ENCODE measurements at places on chromosomes 2 and 18.

- DNase-seq = no peak
Observed at GRCh38 chr2:41600460-41600859, 447.4 kb upstream of the PKDCC start.

DNA sequence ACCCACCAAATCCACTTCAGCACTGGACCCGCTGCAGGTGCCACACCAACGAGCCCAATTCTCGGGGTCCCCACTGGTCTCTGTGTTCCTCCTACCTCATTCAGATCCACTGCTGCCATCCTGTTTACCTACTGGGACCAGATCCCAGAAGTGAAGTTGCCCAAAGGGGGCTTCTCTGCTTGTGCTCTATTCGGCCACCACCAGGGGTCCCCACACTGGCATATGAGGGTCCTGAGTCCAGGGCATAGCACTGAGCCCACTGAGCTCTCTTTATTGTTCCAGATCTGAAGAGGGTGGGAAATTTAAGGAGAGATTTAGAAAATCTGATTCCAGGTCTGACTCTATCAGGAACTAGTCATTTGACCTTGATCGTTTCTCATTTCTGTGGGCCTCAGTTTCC lies 2.4 kb downstream of the GPR45 start:
- no peak for DNase-seq

DNA sequence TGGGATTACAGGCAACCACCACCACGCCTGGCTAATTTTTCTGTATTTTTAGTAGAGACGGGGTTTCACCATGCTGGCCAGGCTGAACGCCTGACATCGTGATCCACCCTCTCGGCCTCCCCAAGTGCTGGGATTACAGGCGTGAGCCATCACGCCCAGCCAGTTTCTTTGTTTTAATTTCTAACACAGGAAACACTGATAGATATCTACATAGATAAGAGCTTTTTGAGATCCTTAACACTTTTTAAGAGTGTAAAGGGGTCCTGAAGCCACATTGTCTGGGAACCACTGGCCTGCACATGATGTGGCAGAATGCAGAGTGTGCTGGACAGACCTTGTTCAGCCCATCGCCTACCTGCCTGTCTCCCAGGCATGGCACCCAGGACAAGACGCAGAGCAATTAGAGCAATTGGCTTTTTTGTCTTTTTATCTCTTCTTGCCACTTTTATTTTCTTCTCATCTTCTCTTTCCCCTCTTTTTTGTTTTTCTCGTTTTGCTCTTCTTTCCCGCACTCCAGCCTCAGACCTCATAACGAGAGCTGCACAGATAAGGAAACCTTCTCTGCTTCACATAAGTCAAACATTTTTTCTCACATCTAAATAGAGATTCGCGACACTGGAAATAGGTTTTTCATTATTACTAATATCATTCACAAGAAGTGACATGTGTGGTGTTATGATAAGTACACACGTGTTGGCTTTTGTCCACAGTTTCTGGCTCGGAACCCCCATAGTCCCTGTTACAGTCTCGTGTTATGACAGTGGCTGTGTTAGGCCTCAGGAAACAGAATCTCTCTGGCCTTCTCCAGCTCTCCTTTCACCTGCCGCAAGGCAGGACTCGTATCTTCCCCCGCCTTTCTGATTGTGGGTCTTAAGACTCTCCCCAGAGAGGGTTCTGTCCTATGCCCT lies 25.2 kb upstream of the GPR55 start:
- no peak for DNase-seq

GRCh38 chr2:234138836-234139235 lies 88.3 kb downstream of the SPP2 start:
- no peak for DNase-seq

DNA sequence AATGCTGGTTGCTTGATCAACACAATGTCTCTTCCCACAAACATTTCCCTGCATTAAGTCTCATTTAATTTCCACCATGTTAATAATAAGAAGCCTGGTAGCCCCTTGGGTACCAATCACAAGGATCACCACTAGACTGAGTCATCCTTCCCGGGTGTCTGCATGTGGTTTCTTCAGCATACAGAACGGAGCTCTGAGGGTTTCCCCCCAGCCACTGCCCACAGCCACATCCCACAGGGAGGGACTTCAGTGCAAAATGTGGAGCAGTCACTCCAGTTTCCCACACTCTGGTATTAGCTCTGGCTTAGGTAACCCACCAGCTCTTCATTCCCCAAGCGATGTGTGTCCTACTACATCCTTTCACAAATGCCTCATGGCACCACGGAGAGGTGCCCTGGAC lies 42.7 kb upstream of the POLE4 start:
- DNase-seq = peak; percentile 15

- no peak for DNase-seq
Observed at GRCh38 chr2:37718515-37719161, 47.2 kb upstream of the CDC42EP3 start.

DNA sequence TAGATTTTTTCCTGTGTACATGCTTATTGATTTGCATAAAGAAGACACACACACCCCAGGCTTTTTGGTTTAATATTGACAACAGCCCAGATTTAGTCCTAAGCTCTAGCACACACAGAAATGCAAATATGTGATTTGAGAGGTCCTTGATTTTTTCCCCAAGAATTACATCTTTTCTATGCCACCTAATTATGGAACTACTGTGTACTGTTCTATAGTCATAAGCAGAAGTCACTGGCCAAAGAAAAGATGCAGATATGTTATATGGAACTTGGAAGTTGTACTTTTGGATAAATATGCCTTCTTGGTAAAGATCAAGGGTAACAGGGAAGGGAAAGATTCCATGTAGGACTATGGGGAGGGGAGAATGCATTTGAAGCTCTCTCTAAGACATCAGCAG lies 105.6 kb downstream of the SETBP1 start:
- DNase-seq = no peak

- DNase-seq = no peak
Observed at GRCh38 chr2:189446780-189447179, 5.5 kb downstream of the WDR75 start.

DNA sequence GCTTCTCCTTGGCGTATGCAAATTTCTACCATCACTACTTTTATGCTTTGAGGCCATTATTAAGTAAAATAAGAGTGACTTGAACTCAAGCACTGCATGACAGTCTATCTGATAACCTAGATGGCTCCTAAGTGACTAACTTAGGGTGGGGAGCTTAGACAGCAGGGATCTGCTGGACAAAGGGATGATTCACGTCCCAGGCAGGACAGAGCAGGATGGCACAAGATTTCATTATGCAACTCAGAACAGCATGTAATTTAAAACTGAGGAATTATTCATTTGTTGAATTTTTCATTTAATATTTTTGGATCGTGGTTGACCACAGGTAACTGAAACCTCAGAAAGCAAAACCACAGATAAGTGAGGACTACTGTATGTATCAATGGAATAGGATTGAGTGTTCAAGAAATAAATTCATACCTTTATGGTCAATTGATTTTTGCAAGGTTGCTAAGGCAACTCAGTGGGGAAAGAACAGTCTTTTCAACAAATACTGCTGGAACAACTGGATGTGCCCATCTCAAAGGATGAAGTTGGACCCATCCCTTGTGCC lies 115.3 kb downstream of the MBD2 start:
- no peak for DNase-seq

DNA sequence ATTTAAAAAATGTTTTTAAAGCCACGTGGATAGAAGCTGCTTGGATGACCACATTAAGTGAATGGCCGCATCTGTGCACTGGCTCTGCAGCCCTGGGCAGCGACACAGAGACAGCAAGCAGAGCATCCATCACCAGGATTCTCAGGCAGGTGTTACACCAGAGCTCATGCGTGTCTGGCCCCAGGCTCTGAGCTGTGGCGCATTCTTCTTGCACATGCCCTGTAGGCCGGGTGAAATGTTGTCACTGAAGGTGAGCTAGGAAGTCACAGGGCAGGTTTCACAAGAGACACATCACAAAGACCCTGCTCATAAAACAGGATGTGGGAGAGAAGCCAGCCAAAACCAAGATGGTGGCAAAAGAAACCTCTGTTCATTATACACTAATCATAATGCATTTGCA lies 8.4 kb upstream of the PXDN start:
- no peak for DNase-seq

DNA sequence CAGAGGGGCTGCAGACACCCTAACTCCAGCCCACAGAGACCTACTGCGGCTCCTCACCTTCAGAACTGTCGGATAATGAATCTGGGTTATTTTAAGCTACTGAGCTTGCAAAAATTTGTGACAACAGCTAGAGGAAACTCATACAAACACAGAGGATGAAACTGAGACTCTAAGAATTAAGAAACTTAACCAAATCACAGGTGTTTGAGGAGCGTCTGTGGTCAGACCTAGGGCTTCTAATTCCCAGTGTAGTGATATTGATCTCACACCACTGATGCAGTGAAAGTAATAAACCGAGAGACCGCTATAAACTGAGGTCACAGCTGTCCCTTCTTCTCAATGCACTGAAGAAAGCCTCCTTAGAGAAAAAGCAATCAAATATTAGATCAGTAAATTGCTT lies 110.1 kb downstream of the RGPD3 start:
- DNase-seq = no peak

DNA sequence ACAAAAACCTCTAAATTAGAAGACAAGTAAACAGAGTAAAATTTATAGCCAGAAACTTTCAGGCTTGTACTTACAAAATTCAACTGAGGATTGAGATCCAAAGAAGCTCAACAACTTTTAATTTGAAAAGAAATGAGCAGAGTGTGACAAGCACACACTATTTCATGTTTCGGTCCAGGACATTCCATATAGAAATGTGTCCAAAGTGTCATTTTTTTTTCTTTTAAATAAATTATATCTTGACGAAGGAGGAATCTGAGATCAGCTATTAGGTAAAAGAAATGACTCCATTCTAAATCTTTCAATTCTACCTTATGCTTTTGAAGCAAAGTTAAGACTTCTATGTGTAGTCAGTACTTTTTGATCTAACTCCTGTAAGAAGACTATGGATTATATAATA lies 4.6 kb downstream of the FN1 start:
- no peak for DNase-seq

DNA sequence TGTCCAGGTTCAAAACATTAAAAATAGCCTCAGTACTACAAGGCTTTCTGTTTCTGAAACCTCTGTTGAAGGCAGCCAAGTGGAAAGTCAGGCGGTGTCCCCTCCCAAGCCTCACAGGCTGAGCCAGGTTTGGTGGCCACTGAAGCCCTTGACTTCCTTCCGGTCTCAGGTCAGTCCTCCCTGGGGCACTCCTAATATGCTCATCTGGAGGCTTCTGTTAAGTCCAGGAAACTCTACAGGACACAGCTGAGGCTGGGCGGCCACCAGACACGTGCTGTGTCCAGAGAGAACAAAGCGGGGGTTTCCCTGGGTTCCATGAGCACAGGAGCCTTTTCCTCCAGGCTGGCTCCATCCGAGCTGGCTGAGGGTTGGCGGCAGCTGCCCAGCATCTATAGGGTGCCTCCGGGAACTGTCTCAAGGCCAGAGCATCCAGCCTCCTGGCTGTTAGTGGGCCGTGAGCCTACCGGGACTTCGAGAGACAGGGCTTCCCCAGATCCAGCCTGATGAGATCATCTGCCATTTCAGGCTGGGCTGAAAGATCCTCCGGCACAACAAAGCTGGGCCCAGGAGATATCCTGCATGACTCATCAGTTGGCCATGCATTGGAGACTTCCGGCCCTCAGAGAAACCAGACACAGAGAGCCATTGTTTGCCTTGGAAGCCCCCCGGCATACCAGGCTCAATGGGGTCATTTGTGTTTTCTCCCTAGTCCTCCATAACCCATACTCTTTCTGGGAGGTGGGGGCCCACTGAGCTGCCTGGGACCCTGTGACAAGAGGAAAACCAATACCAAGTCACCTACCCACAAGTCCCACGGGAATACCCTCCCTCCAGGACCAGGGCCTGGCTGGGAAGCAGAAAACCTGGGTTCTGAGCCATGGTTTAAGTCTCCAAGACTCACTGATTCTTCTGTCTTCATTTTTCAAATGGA lies 71.7 kb downstream of the HS1BP3 start:
- no peak for DNase-seq

DNA sequence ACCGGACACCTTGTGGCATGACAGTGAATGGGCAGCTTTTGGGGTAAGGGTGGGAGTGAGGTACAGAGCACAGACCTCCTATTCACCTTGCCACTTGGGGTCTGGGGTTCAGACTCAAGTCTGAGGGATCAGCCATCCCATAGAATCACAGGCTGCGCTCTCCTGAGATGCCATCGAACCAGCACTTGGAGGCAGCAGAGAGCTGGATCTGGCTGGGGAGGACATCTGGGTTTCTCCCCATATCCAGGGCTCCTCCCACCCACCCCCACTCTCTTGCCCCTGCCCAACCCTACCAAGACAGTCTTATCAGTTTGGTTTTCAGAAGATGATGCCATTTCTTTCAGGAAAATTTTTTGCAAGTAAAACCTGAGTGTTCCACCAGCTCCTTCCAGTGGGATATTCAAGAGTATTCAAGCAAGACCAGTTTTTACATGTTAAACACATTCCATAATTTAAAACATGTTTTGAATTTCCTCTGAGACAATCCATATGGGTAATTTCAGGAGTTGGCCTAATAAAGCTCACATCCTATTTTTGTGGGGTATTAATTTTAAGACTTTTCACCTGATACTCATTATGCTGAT lies 29.2 kb upstream of the TEX44 start:
- peak; percentile 45 for DNase-seq

DNA sequence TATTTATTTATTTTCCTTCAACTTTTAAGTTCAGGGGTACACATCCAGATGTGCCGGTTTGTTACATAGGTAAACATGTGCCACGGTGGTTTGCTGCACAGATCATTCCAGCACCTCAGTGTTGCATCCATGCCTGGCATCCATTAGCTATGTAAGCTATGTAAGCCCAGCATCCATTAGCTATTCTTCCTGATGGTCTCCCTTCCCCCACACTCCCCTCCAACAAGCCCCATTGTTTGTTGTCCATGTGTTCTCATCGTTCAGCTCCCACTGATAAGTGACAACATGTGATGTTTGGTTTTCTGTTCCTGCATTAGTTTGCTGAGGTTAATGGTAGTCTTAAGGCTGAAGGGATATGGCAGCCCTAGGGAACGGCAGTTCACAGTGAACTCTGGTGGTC lies 203.4 kb downstream of the CTNNA2 start:
- DNase-seq = no peak

- no peak for DNase-seq
Observed at GRCh38 chr18:79796016-79796415, 1.7 kb upstream of the KCNG2 start.

GRCh38 chr2:61775956-61776570 lies 77.8 kb downstream of the FAM161A start:
- no peak for DNase-seq

DNA sequence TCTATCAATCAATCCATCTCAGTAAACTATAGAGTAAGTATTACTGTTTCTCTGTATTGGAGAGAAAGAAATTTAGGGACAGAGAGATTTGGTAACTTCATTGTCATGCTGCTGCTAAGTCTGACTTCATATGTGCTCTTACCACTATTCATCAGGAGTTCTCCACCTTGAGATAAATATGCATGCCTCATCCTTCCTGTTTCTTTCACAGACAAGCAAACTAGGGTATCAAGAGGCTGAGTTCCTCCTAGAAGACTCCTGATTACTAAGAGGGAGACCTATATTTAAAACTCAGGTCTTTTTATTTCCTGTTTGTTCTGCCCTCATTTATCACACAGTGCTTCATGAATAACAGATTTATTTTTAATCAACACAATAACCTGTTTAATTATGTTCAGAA lies 34.1 kb downstream of the RIT2 start:
- DNase-seq = no peak
